ENCODE measurements at places on chromosomes 11 and 22.

DNA sequence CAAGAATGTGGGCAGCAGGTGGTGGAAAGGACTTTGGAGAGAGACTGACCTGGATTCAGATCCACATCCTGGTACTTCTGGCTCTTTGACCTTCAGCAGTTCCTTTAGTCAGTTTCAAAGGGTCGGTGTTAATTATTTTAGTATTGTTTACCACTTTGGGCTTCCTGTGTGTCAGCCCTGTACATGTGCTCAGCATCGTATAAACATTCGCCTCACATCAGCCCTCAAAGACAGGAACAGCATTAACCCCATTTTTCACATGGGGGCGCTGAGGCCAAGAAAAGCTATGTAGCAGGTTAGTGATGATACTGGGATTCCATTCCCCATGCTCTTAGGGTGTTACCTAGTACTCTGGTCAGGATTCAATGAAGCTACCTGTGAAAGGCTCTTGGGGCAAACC is 72.1 kb upstream of the YWHAH start:
- no peak for DNase-seq

- DNase-seq, result no peak
These were observed 36.1 kb upstream of the SLC5A12 start for GRCh38 chr11:26757995-26758394.

DNA sequence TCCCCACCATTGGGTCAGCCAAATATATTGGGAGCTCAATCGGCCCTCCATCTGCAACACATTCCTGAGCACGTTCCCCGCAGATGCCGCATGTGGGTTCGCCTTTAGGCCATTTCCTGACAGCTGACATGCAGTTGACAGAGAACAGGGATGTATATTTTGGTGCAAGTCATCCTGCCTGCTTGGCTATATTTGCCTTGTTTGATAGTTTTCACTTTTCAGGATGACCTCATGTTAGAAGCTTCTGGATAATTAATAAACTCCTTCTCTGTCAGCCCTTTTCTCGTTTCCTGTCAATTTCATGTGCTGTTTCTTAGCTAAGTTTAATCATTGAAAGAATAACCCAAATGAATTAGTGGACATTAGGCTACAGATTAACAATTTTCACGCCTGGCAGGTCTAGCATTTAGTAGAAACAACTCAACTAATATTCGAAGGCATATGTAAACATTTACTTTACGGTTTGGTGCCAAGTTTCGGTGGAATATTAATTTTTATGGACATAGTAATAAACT is 105.8 kb upstream of the SLC5A12 start:
- no peak for DNase-seq

GRCh38 chr11:113313601-113314000 is 782 bp upstream of the TTC12 start:
- DNase-seq, result no peak

- DNase-seq, result no peak
These were observed 106.4 kb upstream of the SESN3 start for GRCh38 chr11:95337175-95337957.

DNA sequence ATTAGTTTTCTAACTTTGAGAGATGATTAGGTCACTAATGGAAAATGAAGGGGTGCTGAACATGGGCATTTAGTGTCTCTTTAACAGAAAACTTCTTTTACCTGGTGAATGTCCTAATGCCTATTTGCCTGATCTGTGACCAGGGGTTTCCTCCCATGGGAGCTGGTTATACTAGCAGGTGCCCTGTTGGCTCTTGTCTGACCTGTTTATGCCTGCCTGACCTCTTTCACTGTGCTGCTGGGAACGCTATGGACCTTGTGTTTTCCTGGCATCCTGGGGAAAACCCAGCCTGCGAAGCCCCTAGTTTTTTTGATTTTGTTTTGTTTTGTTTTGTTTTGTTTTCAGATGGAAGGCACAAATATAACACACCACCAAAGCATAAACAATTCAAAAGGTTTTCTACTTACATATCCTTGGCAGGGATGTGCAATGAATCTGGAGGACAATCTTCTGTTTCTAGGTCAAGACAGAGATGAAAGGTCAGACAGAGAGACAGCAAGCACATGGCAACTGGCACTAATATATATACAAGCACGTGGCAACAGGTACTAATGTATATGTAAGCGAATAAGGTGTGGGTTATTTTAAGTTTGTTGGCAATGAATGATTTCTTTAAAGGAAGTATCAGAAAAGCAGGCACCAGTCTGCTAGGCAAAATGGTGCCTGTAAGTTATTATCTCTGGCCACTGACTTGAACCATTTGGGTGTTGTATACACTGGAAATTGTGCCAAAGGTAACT is 390.2 kb downstream of the LUZP2 start:
- no peak for DNase-seq

DNA sequence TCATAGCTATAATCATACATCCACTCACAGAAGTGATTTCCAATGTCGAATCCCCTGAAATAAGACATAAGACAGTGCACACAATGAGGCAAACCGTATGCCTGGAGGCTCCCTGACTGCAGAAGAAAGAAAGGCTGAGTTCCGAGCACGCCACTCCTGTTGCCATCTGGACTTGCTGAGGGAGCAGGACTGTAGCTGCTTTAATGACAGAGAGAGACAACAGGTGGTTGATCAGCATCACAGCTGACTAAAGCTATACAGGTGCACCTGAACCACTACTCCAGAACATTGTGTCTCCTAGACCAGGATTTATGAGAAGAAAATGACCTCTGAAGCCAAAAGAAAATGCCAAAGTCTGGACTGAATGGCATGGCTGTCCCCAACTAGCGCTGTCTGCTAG is 27.0 kb downstream of the TCIRG1 start:
- DNase-seq, result no peak

GRCh38 chr11:10023212-10023611 is 270.8 kb downstream of the SBF2 start:
- DNase-seq, result no peak

DNA sequence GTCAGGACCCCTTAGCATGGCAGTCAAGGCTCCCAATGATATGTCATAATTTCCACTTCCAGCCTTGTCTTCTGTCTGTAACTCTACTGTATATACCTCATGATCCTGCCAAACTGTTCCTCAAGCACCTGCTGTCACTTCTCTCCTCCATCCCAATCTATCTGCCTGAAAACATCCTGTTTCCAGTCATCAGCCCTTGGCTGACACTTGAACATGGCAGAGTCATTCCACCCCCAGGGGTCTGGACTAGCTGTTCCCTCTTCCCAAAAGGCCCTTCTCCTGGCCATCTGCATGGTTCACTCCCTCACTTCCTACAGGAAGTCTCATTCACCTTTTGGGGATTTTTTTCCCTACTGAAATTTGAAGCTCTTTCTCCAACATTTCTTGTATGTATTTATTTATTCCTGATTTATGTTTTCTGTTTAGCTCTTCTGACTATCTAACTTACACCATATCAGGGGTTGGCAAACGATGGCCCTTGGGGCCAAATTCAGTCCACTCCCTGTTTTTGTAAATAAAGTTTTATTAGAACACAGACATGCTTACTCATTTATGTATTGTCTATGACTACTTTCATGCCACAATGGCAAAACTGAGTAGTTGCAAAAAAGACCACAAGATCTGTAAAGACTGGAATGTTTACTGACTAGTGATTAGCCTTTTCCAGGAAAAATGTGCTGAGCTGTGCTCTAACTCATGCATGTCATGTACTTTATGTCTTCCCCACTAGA is 278.4 kb downstream of the KIRREL3 start:
- no peak for DNase-seq

DNA sequence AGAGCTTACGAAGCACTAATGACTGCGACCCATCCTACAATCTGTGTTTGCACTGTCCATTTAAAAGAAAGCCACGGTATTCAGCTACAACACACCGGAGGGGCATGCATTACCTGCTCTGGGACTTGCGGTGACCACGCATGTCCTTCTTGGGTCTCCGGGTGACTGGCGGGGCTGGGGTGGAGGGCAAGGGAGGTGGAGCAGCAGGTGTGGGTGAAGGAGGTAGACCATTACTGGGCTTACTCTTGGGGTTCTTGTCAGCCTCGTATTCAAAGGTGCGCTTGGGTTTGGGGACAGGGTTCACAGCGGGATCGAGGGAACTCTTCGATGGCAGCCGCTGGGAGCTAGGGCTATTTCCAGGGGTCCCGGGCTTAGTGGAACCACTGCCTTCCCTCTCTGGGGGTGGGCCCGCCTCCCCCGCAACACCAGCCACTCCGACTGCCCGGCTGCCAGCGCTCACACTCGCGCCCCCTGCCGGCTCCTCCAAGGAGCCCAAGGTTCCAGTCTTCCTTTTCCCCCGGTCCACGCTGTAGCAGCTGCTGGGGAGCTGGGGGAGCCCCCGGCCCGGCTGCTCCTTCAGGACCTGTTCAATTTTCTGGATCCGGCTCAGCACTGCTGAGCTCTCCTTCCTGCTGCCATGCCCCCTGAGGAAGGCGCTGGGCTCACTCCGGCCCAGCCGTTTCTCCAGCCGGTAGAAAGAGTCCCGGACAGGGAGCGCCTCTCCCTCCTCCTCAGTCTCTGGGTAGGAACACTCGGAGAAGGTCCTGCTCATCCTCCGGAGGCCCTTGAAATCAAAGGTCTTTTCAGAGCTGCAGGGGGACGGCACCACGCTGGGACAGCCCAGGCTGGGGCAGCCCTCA is 47.5 kb downstream of the RPL27A start:
- no peak for DNase-seq

- no peak for DNase-seq
These were observed 45.6 kb downstream of the ARFGAP3 start for GRCh38 chr22:42811459-42811858.

DNA sequence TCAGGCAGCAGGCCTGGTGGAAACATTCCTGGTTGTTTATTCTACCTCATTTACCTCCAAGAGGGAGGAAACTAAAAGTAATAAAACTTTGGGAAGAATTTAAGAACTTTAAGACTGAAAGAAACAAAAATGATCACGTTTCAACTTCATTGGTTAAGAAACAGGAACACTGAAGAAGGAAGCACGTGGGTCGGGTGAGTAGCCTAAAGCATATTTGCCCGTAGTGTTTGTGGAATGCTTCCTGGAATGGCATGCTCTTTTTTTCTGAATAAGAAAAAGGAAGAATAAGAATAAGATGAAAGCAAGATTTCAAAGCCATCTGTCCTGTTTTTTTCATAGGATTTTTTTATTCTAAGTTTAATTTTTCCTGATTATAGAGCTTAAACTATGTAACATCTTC is 83.1 kb downstream of the WNT11 start:
- no peak for DNase-seq

- DNase-seq, result no peak
These were observed 9.4 kb downstream of the FHIP1B start for GRCh38 chr11:6225024-6225423.

GRCh38 chr11:71238285-71238875 is 14.0 kb downstream of the SHANK2 start:
- DNase-seq, result no peak

- no peak for DNase-seq
These were observed 703.3 kb upstream of the ANO5 start for GRCh38 chr11:21489416-21490115.

- no peak for DNase-seq
These were observed 38.9 kb downstream of the OR10A6 start for GRCh38 chr11:7892059-7892699.

DNA sequence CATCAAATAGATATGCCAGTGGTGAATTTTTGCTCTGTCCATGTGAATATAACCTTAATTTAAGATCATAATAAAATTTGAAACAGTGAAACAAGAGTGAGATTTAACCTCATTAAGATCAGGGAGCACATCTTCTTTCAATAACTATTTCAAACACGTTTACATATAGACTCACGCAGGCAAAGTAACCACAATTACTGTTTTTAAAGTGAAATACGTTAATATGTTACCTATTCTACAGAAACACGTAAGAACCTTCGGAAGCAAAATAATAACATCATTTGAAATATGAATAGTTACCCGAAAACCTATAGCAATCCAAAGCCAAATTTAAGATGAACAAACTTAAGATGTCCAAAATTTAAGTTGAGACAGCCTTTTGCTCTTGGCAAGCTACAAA is 136.2 kb upstream of the ZC3H12C start:
- DNase-seq, result no peak

DNA sequence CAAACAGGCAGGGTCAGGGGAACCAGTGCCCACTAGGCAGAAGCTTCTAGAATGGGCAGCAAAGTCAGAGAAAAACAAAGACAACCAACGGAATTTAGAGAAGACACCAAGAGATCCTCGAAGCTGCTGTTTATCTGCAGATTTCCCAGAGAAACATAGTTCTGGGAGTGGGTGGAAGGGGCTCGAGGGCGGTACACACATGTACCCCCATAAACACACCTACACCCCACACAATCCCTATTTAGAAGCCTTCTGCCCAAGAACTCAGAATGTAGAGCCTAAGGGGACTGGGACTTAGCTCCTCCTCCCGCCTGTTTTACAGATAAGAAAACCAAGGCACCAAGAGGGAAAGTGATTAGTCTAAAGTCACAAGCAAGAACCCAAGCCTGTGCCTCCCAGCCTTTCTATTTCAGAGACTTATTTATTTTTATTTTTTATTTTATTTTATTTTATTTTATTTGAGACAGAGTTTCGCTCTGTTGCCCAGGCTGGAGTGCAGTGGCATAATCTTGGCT is 6.4 kb downstream of the NPTXR start:
- no peak for DNase-seq

GRCh38 chr11:131168839-131169713 is 201.3 kb upstream of the NTM start:
- no peak for DNase-seq

- DNase-seq, result no peak
These were observed 27.6 kb upstream of the EXPH5 start for GRCh38 chr11:108620958-108621772.

DNA sequence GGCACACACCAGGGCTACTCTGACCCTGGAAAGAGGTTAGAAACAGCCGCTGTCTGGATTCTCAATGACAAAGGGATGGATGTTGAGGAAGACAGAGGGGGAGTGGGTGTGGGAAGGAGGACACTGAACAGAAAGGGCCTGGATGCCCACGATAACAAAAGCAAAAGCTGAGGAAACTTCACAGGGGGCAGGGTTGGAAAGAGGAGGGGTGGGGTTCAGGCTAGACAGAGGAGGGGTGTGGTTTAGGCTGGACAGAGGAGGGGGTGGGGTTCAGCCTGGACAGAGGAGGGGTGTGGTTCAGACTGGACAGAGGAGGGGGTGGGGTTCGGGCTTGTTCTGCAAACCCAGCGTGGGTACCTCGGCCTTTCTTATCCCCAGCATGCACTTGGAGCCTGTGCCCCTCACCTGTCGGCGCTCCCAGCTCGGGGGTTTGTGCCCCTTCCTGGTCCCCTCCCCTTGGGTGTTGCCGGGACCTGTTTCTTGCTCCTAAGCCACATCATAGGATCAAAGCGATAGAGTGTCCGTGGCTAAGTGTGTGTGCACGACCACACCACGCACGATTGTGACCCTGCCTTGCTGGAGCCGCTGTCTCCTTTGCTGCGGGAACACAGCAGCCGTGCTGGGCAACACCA is 75.6 kb downstream of the BRD1 start:
- DNase-seq, result no peak

GRCh38 chr11:3008746-3009336 is 16.7 kb upstream of the NAP1L4 start:
- no peak for DNase-seq

- no peak for DNase-seq
These were observed 627 bp downstream of the JRKL start for GRCh38 chr11:96390488-96390792.
